ENCODE measurements at places on chromosomes 2 and 18.
A peak's percentile ranks its signal among the peaks of the same experiment; 100 is the strongest.

DNA sequence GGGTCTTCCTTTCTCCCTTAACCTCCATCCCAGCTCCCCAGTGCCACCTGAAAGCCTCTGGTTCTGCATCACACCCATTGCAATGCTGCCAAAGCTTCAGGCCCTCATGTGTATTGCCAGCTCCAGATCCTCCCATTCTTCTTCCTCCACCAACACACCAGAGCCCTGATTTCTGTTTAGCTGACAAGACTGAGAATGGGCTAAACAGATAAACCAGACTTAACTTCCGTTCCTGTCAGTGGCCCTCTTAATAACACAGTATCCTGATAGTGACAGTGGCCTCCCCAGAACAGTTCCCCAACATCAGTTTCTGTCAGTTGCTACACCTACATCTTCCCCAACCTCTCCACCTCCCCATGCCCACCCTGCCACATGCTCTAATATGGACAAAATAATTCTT lies 31.3 kb upstream of the C1D start:
- no peak for DNase-seq

GRCh38 chr2:1730015-1730927 lies 14.0 kb downstream of the PXDN start:
- no peak for DNase-seq

DNA sequence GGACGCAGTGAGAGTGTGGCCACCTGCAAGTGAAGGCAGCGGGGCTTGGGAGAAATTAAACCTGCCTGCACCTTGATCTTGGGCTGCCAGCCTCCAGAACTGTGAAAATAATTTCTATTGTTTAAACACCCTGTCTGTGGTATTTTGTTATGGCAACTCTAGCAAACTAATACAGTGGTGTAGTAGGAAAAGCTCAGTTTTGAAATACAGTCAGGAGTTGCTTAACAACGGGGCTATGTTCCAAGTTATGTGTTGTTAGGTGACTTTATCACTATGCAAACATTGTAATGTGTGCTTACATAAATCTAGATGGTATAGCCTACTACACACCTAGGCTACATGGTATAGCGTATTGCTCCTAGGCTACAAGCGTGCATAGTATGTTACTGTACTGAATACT lies 93.4 kb upstream of the FN1 start:
- DNase-seq, result no peak

GRCh38 chr2:146003337-146003736 lies 1483.4 kb upstream of the ZEB2 start:
- no peak for DNase-seq

DNA sequence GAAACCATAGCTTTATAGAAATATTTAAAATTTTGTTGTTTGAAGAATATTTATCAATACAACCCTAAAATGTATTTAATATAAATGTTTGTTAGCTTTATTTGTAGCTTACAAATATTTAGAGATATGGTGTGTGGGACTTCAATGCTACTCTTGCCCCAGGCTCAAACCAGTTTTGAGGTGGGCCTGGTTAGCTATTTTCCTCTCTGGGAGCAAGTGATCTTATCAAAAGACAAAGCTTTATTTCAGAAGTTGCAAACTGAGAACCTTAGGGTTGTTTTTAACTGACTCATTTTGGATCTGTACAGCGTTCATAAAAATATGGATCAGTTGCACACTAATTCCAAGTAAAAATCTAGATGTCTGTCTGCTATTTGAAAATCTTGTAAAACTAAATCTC lies 563.6 kb upstream of the CDH2 start:
- DNase-seq, result no peak

GRCh38 chr2:23705771-23706612 lies 220.9 kb downstream of the ATAD2B start:
- DNase-seq, result no peak

DNA sequence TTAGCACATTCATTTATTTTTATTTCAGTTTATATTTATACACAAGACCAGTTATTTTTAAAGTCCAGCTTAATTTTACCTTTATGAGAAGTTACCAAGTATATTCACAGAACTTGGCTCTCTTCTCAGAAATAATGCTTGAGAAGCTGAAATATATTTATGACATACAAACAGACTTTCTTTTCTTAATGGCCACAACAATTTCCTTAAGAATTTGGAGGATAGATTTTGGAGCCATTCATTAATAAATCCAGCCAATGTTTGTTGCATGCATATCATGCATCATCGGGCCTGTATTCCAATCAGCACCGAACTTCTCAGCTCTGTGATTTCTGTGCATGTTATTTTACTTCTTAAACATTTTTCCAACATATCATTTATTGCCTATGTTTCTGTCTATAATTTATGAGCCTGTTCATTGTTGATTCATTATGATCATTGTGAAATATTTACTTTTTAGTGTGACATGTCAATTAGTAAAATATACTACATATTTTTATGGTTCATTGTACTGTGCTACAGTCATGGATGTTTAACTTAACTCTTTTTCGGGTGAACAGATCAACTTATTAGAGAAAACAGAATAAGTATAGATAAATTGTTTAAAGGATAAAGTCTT lies 3.5 kb downstream of the GULP1 start:
- DNase-seq, result no peak

GRCh38 chr2:27721884-27722485 lies 49.5 kb upstream of the MRPL33 start:
- no peak for DNase-seq

DNA sequence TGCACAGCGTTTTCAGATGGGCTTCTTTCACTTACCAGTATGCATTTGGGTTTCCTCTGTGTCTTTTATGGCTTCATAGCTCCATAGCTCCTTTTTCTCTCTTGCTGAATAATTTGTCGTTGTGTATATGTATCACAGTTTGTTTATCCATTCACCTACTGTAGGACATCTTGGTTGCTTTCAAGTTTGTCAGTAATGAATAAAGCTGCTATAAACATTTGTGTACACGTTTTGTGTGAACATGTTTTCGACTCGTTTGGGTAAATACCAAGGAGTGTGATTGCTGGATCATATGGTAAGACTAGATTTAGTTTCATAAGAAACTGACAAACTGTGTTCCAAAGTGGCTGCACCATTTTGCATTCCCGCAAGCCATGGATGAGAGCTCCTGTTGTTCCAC lies 94.7 kb downstream of the FAM168B start:
- DNase-seq, result no peak

DNA sequence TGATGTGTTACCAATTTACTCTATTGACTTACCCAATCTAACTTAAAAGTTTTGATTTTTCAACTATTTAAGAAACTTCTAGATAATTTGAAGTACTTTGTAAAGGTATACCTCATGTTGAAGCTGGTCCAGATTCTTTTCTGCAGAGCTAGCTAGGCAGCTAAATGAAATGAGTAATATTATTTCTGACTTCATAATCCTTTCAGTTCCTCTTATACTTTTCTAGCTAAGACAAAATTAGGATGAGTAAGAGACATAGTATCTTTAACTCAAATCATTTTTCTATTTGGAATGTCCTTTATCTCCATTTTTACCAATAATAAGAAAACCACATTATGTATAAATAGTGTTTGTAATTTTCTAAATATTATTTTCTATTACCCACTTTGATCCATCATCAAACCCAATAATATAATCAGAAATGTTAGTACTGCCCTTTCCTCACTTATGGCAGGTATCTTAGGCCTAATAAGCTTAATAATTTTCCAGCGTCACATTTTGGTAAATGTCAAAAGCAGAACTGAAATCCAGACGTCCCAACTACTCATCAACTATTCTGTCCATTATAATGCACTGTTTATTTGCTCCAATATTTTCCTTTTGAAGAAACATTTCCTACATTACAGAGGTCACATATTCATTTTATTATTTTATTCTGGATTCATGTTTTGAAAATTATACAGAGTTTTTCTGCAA lies 456.6 kb downstream of the THSD7B start:
- DNase-seq, result no peak

- DNase-seq, result no peak
Observed at GRCh38 chr18:30618567-30618966, 424.0 kb downstream of the DSC3 start.

DNA sequence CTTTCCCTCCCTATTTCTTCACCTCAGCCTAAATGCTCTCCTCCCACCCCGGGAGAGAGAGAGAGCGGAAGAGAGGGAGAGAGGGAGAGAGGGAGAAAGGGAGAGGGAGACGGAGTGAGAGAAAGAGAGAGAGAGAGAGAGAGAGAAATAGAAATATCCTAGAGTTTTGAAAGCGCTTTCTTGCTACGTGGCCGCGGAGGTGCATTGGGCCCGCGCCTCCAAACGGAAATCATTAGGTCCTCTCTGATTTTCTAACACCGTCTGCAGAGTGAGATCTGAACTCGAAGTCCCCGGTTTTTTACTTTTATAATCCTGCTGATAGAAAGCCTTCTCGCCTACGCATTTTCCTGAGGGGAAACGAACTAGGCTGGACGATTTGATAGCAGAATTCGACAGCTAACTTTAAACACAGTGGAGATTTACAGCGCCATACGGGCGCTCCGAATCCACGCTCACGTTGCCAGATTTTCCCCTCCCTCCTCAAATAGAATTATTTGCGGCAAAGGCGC lies 903 bp upstream of the EVX2 start:
- no peak for DNase-seq

DNA sequence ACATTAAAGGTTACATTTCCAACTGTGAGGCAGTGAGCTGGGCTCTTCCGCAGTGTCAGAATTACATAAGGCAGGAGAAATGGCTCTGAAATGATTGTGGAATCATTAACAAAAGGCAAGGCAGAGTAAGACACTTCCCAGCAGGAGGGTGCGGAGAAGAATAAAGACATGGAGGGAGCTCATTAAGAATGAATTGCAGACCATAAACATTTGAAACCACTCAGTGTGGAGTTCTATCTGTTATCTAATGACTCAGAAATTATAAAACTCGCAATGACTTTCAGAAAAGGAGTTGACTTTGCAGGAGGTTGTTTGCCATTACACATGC lies 77.0 kb downstream of the SMIM21 start:
- DNase-seq, result no peak

DNA sequence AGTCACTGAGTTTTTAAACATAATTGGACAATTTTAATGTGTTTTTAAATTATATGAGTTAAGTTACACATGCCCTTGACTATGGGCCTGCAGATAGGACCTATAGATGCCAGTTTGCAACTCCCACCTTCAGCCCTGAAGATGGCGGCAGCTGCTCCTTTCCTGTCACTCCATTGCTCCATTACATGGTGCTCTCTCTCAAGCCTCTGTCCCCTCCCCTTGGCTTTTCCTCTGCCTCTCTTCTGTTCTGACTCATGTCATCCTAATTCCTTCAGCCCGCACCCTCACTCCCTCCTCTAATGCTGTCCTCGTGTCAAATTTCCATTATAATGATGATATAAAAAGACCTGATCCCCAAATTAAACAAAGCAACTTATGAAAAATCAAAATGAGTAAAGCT lies 133.7 kb upstream of the HNRNPA3 start:
- no peak for DNase-seq

DNA sequence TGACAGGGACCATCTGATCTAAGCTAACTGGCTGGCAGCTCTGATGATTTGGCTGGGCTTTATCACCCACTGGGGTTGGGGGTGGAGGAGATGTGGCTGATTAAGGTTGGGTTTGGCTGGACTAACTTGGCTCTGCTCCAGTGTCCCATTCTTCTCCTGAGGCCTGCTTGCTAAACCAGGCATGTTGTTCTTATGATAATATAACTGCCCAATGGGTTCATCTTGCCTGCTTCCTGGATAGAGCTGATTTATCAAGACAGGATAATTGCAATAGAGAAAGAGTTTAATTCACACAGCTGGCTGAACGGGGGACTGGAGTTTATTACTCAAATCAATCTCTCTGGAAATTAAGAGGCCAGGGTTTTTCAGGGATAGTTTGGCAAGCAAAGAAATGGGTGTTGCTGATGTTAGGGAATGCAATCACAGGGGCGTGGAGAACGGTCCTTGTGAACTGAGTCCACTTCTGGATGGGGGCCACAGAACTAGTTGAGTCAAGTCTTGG lies 150.4 kb downstream of the PTH2R start:
- no peak for DNase-seq

GRCh38 chr2:145609951-145610350 lies 1090.0 kb upstream of the ZEB2 start:
- DNase-seq, result no peak

GRCh38 chr2:239309398-239310245 lies 91.2 kb downstream of the HDAC4 start:
- DNase-seq, result no peak

DNA sequence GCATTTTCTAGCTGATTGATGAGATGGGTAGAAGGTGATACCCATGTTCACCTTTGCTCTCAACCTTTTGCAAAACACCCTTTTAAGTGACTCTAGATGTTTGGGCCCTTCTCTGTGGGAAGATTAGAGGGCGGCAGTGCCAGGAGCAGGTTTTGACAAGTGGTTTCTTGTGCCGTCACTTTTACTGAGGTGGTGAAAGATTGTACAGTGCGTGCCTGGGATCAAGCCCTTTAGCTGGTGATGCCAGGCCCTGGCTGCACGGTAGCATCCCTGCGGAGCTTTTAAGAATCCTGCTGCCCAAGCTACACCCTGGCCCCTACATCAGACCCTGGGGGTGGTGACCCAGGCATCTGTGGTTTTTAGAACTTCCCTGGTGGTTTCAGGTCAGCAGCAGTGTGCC lies 29.1 kb downstream of the MTCL1 start:
- DNase-seq, result no peak

DNA sequence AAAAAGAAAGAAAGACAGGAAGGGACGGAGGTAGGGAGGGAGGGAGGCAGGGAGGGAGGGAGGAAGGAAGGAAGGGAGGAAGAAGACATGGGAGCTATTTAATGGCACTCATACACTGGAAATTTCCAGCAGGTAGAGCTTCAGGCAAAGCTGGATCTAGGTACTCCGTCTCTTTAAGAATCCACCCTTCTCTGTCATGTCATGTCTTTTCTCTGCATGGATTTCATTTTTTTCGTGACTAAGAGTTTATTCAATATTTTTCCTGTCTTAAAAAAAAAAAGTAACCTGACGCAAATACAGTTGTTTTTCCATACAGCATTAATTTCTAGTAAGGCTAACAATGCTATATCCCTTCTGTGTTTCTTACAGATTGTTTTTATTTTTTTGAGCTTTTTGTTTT lies 56.3 kb upstream of the MCFD2 start:
- DNase-seq, result no peak

- peak; percentile 27 for DNase-seq
Observed at GRCh38 chr2:62706721-62707521, 1.4 kb downstream of the EHBP1 start.

Data from nucleus accumbens (tissue), 56 donors.